ENCODE measurements at places on chromosomes 7 and 10.
A peak's percentile ranks its signal among the peaks of the same experiment; 100 is the strongest.

DNA sequence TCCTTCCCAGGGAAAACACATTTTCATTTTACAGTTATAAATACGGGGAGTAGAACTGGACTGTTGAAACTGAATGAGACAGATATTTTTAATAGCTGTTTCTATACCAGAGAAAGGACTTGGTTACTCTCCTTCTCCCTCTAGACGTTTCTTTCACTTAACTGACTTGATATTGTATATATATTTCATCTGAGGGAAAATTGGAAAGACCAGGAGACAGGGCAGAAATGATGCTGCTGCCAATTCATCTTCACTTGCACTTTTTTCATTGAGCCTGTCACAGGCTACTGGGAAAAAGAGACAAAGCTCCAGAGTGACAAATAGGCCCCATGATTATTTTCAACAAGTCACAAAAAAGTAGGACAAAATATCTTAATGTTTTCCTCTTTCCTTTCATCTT lies 636.0 kb upstream of the TPK1 start:
- no peak for DNase-seq

GRCh38 chr7:55965805-55966421 lies 1.5 kb downstream of the NIPSNAP2 start:
- no peak for DNase-seq

DNA sequence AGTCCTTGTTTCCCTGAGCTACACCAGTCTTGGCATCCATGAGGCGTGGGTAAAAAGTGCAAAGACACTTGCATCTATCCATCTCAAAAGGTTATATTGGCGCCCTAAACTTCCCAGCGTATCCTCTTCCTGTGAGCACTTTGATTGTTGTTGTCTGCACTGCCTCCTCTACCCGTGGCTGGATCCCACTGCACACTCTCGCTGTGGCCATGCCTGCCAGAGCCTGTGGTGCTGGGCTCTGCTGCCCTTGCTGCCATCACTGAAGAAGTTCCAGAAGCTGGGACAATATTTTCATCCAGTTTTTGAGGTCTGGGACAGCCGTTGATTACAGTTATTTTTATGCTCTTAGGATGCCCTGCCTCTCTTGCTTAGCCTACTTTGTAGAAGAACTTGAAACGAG lies 85.3 kb upstream of the PCGF5 start:
- no peak for DNase-seq

- no peak for DNase-seq
Measured at GRCh38 chr7:45655539-45655938, 81.4 kb downstream of the ADCY1 start.

- DNase-seq = no peak
Measured at GRCh38 chr7:68601826-68602225, 996.4 kb upstream of the AUTS2 start.

GRCh38 chr10:191703-192518 lies 56.7 kb downstream of the ZMYND11 start:
- DNase-seq = no peak

DNA sequence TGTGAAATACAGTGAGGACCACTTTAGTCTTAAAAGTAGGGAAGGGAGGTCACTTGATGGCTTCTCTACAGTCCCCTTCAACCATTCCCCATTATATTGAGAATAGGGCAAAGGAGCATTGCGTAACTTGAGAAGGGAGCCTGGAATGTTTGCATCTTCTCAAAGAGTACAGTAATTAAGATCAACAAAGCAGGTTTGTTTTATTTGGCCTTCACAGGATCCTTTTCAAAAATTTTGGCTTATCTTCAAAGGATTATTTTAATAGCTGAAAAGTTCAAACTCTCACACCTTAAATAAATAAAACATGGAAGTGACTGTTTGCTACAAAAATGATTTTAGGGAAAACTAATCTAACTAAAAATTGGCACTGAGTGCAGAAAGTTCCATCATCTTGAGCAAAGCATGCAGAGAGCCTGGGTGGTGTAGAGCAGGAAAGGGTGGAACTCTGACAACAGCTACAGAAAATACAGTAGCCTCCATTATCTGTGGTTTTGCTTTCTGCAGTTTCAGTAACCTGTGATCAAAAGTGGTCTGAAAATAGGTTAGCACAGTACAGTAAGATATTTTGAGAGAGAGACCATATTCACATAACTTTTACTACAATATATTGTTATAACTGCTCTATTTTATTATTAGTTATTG lies 214.0 kb downstream of the MDFIC start:
- no peak for DNase-seq

DNA sequence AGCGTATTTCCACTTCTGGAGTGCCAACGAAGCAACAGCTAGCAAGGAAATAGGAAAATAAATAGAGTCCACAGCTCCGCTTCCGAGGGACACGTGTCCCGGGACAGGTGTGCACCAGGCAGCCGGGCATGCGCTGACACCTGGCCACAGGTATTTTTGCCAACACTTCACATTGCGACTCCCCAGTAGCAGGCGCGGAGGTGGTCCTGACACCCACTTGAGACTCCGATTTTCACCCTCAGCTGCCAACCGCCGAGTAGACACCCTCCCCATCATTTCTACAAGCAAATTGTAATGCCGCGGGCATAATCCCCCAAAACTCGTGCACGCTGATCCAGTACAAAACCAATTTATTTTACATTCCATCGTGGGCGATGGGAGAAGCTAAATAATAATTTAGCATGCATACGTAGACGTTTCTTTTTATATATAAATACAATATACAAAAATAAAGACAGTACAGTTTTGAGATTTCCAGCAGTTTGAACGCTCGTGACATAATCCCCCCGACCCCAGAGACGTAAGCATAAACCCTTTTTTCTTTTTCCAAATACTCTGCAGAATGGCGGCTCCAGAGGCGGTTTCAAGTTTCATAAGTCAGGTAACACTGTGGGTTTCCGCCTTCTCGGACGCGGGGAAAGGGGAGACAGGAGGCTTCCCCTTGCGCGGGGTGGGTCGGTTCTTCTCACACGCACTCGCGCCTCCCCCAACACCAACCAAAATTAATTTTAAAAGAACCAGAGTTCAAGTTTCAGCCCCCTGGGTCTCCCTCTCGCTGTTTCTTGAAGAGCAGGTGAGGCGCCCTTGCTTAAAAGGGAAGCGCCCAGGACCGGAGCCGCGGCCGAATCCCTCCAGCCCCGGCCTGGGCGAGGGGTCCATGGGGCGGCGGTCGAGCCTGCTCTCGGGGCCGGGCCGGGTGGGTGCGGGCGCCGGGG lies 5.7 kb downstream of the MNX1 start:
- DNase-seq = no peak

DNA sequence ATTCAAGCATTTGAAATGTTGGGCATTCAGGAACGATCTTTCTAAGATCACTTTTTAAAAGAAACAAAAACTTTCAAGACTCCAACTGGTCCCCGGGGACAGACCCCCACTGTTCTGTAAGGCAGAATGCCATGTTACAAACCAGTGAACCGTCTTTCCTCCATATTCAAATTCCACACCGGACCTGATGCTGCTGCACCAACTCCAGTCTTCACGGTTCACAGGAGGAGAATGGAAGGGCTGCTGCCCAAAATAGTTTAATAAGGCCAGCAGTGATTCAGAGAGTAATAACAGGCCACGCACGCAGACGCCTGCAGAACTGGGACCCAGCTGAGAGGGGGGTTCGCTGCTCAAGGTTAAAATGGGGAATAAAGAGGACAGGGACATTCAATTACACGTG lies 47.2 kb downstream of the OSBPL3 start:
- DNase-seq = no peak

DNA sequence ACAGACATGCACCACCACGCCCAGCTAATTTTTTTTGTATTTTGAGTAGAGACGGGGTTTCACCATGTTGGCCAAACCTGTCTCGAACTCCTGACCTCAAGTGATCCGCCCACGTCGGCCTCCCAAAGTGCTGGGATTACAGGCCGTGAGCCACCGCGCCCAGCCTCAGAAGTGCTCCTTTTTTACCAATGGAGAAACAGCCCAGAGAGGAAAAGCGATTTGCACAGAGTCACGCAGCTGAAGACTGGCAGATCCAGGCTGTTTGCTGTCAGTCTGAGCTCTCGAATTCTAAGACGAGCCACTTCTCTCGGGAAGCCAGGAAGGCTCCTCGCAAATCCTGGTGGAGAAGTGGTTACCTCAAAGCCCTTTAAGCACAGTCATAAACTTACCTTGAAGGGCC lies 57.4 kb upstream of the SDK1 start:
- no peak for DNase-seq

GRCh38 chr10:132698761-132699391 lies 87.1 kb downstream of the NKX6-2 start:
- DNase-seq = no peak

DNA sequence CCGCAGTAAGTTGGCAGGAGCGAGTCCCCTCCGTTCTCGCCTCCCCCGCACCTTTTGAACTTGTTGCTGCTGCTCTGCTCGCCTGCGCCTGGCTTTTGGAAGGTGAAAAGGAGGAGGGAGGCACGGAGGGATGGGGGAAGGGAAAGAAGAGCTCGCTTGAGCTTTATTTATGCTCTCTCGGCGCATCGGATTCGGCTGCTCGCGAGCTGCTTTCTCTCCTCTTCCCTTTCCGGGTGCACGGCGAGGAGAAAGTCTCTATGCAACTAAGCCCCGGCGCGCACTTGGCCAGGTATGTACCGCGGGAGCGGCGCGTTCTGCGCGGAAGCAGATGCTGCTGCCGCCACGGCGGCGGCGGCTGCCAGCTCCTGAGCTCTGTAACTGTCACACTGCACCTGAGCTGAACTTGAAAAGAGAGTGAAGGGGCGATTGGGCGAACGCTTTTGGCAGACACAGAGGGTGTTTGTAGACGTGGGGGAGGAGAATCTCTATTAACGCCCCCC lies 551 bp downstream of the KCND2 start:
- DNase-seq = no peak

- no peak for DNase-seq
Measured at GRCh38 chr7:129464194-129464593, 30.0 kb downstream of the STRIP2 start.

GRCh38 chr7:45920502-45921380 lies at the start of gene IGFBP3:
Gene IGFBP3, minus strand, starts transcription at chr7:45921272. Its CDS starts 132 bp downstream, at chr7:45921140.
- DNase-seq = no peak

GRCh38 chr7:90654718-90655427 lies 58.8 kb downstream of the CDK14 start:
- DNase-seq = no peak

DNA sequence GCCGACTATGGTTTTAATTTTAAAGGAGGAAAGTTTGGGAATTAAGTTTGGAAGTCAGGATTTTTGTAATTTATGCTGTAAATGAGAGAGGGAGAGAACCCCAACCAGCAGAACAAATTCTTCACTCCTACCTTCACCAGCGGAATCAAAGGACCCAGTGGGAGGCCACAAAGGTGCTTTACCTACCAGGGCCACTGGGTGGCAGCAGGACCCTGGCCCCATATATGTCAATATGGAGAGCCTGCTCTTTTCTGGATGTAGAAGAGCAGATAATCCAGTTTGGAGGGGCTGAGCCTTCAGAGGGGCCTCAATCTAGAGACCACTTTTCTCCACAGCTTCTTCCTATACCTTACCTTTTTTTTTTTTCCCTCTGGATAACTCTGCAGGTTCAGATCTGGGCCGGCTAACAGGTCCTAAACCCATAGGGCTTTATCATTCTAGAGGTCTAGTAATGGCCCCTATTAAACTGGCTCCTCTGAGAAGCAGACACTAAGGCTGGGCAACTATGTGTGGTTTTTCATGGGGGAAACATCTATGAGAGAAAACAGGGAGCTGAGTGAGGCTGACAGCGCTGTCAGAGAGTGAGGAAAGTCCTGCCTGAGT lies 8.5 kb upstream of the SCD start:
- peak; percentile 83 for DNase-seq

DNA sequence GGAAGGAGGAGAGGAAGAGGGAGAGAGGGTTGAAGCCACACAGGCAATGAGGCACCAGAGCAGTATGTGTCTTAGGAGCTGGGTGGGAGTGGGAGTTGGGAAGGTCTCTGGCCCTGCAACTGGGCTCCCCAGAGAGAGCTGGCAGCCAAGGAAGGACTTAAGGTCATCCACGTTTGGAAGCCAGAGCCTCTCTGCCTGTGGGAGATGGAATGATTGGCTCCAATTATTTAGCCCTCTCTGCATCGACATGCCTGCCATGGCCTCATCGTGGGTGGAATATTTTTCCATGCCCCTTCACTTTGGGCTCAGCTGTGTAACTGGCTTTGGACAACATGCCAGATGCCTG lies 478.5 kb downstream of the RPS24 start:
- DNase-seq = no peak

DNA sequence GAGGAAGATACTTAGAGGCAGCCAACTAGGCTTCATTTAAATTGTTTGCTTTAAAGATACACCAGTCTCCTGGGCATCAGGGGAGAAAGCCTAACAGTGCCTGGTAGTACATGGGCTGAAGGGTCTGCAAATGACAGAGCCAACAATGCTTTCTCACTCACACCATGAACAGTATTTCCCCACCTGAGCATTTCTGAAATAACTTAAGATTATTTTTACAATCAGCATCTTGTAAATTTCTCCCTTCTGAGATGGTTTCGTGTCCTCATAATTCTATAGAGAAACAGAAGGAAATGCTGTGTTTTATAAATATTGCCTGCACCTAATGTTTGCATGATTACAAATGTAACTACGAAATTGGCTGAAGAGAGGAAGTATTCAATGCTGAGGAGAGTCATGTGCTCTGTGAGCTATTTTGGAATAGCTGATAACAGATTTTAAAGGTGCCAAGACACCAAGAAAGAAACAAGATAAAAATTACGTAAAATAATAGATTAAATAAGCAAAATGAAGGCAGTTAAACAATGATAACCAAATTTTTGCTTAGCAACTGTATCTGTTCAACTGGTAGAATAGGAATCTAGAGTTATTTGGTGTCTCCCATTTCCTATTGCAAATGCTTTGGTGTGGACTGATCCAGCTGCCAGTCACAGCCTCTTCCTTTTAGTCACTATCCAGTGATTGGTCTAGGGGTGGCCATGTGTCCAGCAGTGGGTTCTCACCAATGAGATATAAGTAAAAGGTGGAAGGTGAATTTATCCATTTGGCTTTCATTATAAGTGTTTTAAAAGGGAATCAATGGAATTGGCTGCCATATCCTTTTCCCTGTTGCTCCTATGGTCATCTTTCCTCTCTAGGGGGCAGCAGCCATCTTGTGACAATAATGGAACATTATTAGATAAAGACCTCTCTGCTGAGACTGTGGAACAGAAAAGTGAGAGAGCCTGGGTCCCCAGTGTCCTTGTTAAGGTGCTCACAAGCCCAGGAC lies 167.9 kb upstream of the SLC26A5 start:
- no peak for DNase-seq

- no peak for DNase-seq
Measured at GRCh38 chr10:29248158-29248557, 40.7 kb upstream of the LYZL1 start.

- no peak for DNase-seq
Measured at GRCh38 chr10:37937864-37938263, 38.6 kb downstream of the ZNF25 start.

GRCh38 chr10:61028861-61029361 lies 84.9 kb upstream of the RHOBTB1 start:
- no peak for DNase-seq

DNA sequence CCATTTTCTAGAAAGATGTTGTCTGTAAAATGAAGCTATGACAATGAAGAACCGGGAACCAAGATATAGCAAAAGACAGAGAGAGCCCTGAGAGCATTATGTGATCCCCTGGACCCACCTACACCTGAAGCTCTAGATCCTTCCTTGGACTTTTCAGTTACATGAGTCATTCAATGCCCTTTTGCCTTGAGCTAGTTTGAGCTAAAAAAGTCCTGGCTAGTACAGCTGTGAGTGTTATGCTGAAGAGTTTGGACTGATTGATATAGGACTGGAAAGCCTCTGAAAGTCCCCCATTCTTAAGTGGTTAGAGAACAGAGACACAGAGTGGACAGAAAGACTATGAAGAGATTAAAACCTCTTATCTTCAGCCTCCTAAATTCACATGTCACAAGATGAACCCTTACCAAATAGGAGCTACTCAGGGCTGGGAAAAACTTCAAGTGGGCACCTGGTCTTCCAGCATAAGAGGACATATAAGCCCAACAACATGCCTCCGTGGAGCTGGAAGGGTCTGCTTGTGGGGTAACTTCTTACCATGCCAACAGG lies 386.8 kb upstream of the NFE2L3 start:
- no peak for DNase-seq

Measured in hematopoietic multipotent progenitor cell treated with erythropoietin and hydrocortisone succinate and interleukin-3 and kit ligand, for 17 days (in vitro differentiated cells).